Activated naive CD4-positive, alpha-beta T cell treated with Interleukin-2 at 50 U/mL for 16 hours (primary cell): ENCODE measurements at places on chromosomes 4 and X.

- DNase-seq, result no peak
Observed at GRCh38 chr4:122117743-122118142, 34.4 kb upstream of the BLTP1 start.

DNA sequence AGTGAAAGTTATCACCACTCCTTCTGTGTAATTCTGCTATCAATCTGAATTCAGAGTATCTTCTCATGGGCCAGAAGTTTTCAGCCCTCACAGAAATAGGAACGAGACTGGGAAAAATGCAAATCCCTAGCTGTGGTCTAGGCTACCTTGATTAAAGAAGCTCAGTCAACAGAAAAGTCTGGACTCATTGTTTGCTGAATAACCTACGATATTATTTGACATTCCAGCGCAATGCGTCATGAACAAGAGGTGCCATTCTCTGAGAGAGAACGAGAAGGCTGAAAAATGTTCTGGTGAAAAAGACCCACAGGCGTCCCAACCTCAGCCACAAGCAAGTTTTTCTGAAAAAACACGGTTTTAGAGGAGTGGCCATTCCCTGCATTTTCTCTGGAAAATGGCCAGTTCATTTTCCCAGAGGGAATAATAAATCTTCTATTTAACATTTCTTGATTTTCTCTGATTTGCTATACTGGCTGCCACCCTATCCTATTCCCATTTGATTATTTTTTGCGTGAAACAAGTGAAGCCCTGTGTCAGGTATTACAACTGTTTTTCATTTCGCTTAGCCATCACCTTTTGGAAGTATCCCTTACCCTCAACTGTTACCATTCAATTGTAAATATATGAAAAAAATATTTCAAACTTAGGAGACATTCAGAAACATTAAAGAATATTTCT is 1117.6 kb upstream of the PRKX start:
- DNase-seq, result no peak

DNA sequence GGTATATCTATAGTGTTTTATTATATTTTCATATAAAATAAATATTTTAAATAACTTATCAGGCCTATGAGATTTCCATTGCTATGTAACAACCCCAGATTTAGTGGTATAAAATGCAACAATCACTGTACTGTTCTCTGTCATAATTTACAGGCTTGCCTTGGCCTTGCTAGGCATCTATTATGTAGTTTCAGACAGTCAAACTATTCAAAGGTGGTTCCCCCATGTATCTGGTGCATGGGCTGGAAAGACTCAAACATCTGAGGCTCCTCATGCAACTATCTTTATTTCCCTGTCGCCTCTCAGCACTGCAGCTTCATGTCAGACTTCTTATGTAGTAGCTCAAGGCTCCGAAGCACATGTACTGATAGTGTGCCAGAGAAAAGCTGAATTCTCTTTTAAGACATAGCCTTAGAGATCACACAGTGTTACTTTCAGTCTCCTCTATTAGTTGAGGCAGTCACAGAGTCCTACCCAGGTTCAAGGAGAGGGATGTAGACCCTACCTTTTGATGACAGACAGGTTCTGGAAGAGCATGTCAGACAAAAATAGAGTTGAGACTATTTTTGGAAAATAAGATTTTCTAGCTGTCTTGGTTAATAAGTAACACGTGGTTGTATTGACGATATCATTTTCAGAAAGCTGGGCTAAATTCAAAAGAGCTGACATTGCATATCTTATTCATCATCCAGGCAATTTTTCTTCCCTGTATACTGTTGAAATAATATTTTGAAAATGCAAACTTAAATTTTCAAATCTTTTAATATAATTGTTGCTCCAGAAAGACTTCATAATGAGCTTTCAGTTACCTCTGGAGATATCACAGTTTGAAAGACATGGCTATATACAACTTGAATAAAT is 19.4 kb downstream of the MTTP start:
- DNase-seq, result no peak

DNA sequence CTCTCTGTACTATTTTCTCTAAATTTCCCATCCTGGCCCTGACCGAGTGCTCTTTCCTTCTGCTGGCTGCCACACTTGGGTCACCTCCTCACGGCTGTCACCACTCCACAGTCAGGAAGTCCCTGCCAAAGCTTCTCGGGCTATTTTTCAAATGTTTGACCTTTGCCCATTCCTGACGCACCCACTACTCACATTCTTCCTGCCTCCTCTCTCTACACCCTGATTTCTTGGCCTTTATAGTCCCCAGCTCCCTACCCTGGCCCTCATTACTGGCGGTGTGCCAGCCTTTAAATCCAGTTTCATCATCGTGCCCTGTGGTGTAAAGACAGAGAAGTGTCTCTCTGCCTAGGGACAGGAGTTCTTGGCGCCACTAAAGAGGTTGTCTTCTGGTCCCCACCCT is 46.4 kb upstream of the GATB start:
- DNase-seq, result no peak

DNA sequence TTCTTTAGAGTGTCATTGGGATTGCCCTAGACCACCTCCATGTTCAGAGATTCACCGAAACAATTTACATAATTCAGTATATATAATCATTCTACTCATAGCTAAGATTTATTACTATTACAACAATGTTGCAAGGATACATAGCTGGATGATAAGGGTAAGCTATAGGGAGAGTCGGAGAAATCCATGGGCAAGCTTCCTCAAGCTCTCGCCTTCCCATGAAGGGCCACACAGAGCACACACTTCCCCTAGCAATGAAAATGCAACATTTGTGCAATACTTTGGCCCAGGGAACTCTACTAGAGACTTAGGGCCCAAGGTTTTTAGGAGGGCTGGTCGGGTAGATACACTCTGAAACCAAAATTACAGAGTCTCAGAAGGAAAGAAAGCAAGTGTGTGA is 49.7 kb upstream of the ABCG2 start:
- DNase-seq, result no peak

DNA sequence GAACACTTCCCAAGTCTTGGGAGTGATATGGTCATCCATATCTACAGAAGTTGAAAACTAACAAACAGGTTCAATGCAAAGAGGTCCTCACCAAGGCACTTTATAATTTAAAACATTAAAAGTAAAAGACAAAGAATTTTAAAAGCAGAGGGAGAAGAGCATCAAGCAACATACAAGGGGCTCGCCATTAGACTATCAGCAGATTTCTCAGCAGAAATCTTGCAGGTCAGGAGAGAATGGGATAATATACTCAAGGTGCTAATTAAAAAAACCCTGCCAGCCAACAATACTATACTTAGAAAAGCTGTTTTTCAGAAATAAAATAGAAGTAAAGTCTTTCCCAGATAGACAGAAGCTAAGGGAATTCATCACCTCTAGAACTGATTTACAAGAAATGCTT is 121.2 kb downstream of the NEK1 start:
- DNase-seq, result no peak

DNA sequence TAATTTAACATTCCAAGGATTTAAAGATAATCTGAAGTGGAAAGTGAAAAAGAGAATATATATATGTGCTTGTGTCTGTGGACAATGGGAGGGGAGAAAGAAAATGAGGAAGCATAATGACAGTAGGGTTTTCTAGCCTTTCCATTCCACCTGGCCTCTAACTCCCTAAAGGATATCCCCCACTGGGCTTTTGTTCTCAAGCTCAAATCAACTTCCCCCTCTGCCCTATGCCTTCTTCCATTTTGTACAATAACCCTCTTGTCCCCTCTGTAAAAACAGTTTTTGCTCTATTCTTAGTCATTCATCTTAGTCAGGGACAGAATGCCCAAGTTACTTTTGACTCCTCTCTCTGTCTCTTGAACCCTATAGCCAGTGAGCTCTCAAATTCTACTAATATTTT is 23.6 kb downstream of the ANTXR2 start:
- DNase-seq, result no peak

DNA sequence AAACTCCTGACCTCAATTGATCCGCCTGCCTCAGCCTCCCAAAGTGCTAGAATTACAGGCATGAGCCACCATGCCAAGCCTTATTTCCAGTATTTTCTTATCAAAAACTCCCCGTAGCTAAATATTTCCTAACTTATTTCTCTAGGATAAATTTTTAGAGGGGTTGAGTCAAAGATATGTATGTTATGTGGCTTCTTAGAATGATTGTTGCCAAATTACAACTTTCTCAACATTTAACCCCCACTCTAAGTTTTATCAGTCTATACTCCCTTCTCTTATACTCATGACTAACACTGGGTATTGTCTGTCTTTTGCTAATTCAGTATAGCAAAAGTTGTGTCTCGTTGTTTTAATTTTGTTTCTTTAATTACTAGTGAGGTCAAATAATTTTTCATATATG is 187.7 kb upstream of the LNX1 start:
- DNase-seq, result no peak

GRCh38 chrX:45001048-45001447 is 128.1 kb downstream of the KDM6A start:
- no peak for DNase-seq

DNA sequence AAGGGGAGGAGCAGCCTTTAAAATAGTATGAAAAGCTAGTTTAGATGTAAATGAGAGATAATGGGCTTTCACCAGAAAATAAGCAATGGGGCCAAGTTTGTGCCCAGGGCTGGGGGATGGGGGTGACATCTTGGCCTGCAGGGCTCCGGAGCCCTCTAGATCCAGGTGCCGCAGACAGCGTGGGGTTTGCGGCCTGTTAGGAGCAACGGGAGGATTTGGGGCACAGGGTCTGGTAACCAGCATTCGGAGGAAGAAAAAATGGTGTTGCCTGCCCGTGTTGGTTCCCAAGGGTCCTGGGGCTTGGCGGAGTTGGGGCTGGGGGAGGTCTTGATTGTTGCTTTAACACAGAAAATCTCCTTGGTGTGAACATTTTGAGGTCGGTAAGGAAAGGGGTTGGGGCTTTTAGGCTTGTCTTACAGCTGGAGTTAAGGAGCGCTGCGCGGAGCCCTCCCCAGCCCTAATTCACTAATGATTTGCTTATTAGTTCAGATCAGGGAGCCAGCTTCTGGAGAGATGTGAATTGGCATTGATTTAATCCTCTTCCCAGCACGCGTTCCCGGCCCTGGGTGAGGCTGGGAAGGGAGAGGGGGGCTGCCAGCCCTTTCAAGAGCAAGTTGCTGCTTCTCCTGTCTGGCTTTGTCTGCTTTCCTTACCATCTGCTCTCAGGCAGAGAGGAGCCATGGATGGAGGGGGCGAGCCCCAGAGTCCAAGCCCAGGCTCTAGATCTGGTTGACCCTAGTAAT is 443.4 kb downstream of the BCOR start:
- DNase-seq, result no peak

DNA sequence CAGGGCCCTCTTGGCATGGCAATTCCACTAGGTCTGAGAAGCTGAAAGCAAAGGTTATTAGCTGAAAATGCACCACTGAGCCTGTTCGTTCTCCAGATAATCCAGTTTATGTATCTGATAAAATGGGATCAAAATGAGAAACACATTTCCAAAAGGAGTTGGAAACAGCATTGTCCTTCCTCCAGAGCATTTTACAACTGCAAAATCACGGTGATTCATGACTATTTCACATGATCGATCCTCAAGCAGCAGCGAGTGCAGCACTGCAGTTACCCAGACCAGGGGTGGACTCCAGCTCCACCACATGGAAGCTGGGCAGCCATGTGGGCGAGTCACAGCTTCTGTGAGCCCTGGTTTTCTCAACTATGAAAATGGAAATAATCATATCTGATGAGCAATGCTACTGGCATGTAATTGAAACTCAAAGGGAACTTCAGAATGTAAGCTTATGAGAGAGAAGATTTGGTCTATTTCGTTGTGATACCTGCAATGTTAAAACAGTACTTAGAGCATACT is 78.7 kb upstream of the MSX1 start:
- no peak for DNase-seq

DNA sequence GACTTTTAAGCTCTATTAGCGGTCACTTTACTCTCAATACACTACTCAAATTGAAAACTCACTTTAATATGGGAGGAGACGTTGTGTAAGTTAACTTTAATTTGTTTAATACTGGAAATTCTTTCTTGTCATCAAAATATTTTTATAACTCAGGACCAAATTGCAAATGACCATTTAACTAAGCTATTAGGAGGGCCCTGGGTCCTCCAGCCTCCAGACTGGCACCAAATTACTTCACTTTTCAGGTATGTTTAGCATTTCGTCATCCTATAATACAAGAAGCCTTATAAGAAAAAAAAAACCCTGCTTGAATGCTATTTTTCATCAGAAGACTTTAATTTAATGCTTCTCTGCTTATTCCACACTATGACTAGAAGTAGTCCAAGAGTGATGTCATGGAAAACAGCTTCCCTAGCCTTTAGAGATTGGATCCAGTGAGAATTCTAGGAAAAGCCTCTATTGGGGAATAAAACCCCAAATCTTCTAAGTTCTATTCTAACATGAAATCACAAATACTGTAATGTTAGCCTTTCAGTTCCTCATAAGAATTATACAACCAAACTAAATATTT is 6.6 kb downstream of the KLHL15 start:
- no peak for DNase-seq

DNA sequence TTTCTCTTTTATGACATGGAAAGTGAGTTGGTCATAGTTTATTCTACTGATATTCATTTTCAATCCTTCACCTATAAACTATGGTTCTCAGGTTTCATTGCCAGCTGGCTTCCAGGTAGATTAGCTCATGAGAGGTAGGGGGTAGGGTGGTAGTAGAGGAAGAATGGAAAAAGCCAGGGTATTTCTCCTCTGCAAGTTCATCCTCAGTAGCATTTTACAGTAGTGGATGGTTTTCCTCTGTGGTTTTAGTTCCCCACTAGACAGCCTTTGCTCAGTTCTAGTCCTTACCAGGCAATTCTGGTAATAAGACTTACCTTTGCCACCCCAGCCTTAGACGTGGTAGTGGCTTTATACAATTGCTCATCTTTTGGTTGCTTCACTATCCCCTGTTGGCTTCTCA is 8.9 kb upstream of the NAA11 start:
- no peak for DNase-seq

- DNase-seq, result no peak
Observed at GRCh38 chr4:183905081-183905592, at the start of gene STOX2. STOX2 (plus strand) TSS chr4:183905307; CDS start chr4:183906791, 1,484 bp downstream.

- no peak for DNase-seq
Observed at GRCh38 chr4:138239491-138239890, 2.7 kb downstream of the SLC7A11 start.

DNA sequence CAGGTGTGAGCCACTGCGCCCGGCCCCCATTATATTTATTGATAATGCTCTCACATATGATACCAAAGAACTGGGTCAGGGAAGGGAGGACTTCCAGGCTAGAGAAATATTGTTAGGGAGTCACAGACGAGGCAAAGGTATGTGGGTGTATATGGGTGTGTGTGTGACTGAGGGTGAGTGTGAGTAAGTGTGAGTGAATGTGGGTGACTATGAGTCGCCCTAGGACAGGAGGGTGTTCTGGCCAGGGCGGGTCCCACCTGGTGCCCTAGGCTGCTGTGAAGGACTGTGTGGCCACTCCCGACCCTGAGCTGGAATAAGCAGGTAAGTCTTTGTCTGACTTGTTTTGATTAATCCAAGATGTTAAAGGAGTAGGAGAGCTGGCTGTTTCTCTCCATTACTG is 34.4 kb downstream of the RWDD4 start:
- no peak for DNase-seq

DNA sequence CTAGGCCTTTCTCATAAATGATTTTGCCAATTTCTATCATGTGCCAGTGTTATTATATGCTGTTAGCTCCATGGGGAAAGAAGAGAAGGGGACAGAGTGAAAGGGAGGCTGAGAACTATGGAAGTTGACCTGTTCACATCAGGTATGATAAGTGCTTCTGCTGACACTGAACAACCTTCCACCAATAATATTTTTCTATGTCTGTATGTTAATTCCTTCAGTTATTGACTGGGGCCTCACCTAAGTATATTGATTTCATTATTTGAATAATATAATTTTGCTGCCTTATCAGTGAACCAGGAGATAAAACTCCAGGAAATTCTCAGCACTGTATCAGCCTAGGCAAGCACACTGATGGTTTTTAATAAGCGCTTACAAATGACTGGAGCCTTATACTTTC is 262.8 kb downstream of the SNCA start:
- DNase-seq, result no peak
